ENCODE measurements at places on chromosomes 4 and X.

DNA sequence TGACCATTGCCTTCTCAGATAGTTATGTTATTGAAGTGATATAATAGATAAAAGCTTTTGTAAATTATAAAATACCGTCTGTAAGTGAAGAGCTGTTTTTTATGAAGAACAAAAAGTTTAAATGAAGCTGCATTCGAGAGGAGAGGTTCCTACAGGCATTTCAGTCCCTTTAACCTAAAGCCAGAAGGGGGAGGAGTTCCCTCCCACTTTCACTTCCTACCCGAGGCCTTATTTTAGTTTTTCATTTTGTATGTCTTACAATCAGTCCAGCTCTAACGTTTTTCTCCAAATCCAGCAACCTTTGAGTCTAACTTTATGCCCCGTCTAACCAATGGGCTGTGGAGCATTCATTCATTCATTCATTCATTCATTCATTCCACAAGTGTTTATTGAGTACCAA lies 16.5 kb upstream of the SOX3 start:
- no peak for DNase-seq

DNA sequence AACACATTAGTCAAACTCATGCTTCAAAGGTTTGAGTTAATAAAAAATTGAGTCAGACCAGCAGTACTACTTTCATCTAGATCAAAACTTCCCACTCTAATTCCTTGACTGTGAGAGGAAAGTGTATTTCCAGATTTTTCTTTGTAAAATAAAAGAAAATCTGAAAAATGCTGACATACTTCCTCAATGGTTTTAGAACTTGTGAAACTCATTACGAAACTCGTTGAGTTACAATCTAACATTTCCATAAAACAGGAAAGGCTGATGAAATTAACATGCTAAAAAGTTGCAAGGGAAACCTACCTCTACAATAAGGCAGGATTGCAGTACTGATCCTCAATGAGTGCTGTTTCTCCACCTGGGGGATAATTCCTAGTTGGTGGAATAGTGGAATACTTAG lies 217.8 kb upstream of the HCCS start:
- DNase-seq = no peak

DNA sequence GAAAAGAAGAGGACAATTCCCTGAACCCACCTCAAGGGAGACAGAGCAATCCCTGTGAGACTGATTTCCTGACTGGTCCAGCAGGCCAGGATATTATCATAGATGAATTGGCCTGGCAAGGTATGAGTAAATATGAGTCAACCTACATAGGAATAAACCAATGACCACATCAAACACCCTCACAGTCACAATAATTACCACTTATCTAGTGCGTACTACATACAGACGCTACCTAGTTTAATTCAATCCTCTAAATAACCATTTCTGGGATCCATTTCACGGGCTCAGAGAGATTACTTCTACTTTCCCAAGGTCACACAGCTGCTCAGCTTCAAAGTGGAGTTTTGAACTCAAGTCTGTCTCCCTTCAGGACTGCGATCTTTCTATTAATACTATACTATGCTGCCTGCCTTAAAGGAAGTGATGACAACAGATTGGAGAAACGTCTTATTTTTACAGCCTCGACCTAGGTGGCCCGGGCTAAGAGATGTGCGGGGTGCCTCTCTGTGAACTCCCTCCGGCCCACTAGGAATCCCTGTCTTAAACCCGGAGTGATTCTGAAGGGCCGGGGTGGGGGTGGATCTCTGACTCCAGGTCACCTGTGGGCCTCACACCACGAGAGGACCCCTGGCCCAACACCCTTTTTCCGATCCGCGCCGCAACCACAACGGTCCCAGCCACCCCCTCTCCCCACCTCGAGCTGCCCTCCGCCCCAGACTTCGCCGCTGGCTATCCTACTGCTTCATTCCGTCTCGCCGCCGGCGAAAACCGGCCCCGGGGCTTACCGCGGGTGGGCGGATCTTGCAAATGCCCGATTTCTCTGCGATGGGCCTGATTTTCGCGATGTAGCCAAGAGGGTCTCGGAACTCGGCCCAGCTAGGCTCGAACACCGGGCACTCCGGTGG lies 800 bp downstream of the KDM5C start:
- DNase-seq = peak; percentile 63

- no peak for DNase-seq
Measured at GRCh38 chr4:122830426-122831095, 3.9 kb downstream of the FGF2 start.

- no peak for DNase-seq
Measured at GRCh38 chr4:185280608-185281007, 71.2 kb downstream of the SNX25 start.

DNA sequence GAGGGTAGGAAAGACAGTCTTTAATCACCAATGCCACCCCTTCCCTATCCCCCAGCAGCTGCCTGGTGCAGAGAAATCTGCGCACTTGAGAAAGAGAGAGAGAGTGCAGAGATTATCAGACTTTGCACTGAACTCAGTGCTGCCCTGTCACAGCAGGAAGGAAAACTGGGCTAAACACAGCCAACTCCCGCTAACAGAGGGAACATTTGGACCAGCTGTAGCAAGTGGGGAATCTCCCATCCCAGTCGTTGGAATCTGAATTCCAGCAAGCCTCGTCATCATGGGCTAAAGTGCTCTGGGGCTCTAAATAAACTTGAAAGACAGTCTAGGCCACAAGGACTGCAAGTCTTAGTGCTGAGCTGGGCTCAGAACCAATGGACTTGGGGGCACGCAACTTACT lies 168.7 kb downstream of the DLG3 start:
- DNase-seq = peak; percentile 2

GRCh38 chr4:177444911-177445736 lies 2.9 kb upstream of the AGA start:
- DNase-seq = no peak

- no peak for DNase-seq
Measured at GRCh38 chr4:39587881-39588280, 50.8 kb downstream of the SMIM14 start.

GRCh38 chrX:102650903-102651241 lies 411 bp upstream of the GPRASP1 start:
- DNase-seq = no peak

DNA sequence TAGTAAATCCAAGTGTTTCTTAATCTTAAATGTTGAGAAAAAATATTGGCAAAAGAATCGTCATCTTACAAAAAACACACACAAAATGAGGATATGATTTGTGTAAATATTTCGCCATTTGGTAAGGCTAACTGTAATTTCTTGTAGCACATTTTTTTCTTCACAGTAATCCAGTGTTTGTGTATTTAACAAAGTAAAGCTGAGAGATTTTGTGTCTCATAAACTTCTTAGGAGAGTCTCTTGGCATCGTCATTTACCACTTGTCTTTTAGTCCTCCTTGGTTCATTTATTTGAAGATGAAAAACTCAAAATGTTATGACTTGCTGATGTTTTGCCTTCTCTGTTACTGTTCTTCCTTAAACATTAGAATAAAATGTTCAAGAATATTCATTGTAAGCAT lies 326.7 kb upstream of the PITX2 start:
- no peak for DNase-seq

GRCh38 chrX:2435465-2435864 lies 65.3 kb downstream of the DHRSX start:
- DNase-seq = no peak

- no peak for DNase-seq
Measured at GRCh38 chr4:24395937-24396336, 188.4 kb downstream of the DHX15 start.

GRCh38 chrX:13125188-13125587 lies 80.8 kb upstream of the FAM9C start:
- no peak for DNase-seq

GRCh38 chr4:154562697-154563254 lies at the start of gene FGB:
TSS of gene FGB (plus strand) at chr4:154563011. CDS start at chr4:154563019, 8 bp downstream.
- DNase-seq = no peak

DNA sequence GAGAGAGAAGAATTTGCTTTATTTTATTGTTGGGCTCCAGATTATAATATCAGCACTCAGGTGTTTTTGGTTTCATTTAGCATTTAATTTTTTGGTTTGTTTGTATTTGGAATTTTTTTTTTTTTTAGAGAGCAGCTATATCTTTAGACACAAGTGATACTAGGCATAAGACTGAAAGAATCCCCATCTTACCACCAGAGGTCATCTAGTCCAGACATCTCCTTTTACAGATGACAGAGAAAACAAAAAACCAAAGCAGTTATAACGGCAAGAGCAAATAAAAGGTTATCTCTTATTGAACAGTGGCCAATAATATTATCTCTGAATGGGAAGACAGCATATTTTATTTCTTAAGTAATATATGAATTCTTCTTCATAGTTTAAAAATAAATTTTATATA lies 22.8 kb downstream of the USP38 start:
- no peak for DNase-seq

- DNase-seq = no peak
Measured at GRCh38 chr4:184548648-184549341, 74.4 kb upstream of the IRF2 start.

GRCh38 chrX:347351-348117 lies 28.9 kb upstream of the GTPBP6 start:
- no peak for DNase-seq

- DNase-seq = no peak
Measured at GRCh38 chrX:136488706-136489105, 959 bp downstream of the BRS3 start.

DNA sequence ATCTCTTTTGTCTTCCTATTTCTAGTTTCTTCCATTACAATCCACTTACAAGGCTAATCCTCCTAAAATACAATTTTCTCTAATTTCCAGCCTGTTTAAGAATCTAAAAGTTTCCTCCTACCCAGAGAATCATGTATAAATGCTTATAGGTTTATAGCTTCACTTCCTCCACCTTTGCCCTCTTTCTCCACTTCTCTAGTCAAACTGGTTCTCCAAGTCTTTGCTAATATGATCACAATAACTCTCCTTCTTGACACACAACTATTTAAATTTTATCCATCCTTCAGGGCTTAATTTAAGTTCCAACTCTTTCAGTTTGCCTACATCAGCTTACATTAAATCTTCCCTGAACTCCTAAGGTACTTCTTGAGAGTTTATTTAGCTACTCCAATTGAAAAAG lies 69.2 kb downstream of the RPS6KA6 start:
- DNase-seq = no peak

GRCh38 chrX:118329175-118329574 lies 16.7 kb upstream of the WDR44 start:
- no peak for DNase-seq

GRCh38 chr4:20356565-20356964 lies 104.9 kb downstream of the SLIT2 start:
- DNase-seq = no peak

GRCh38 chr4:145535202-145535601 lies 53.5 kb downstream of the SMAD1 start:
- no peak for DNase-seq

DNA sequence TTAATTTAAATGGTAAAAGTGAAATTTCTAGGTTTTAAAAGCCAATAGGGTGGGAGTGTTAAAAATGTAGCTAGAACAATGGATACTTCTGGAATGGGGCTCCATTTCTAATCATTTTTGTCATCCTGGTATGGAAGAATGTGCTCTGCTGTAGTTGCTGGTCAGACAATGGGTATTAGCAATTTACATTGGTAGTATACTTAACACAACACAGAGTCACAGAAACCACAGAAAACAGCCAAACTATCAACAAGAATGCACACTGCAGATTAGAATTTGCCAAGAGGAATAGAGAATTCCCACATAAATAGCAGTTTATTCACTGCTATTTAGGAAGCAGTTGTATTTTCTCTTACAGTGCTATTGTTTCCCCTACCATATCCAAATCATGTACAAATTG lies 319.6 kb downstream of the PPP3CA start:
- DNase-seq = no peak
